ENCODE measurements at places on chromosomes 11 and 22.
A peak's percentile ranks its signal among the peaks of the same experiment; 100 is the strongest.

GRCh38 chr22:29799217-29799680 lies 32.1 kb downstream of the UQCR10 start:
- peaks cover 57% of the 10 kb centered on the region for H3K36me3 ChIP-seq
- H3K27ac ChIP-seq: no peak overlapping the region
- H3K27me3 ChIP-seq: no peaks in the 10 kb centered on the region
- no peak overlapping the region for H3K4me3 ChIP-seq
- H3K4me1 ChIP-seq: peaks cover 12% of the 10 kb centered on the region

- no peak overlapping the region for H3K4me3 ChIP-seq
- H3K4me1 ChIP-seq: no peaks in the 10 kb centered on the region
- H3K27ac ChIP-seq: no peak overlapping the region
- H3K36me3 ChIP-seq: no peaks in the 10 kb centered on the region
- no peaks in the 10 kb centered on the region for H3K27me3 ChIP-seq
- DNase-seq: no peak
These were observed 89.2 kb downstream of the AMOTL1 start for GRCh38 chr11:94857337-94857736.

- DNase-seq: peak; percentile 94
- peaks cover 3% of the 10 kb centered on the region for H3K27me3 ChIP-seq
- no peak overlapping the region for H3K27ac ChIP-seq
- H3K36me3 ChIP-seq: peaks cover 6% of the 10 kb centered on the region
These were observed 3.7 kb upstream of the DPF2 start for GRCh38 chr11:65329944-65330403.

- no peak for DNase-seq
- H3K4me1 ChIP-seq: no peaks in the 10 kb centered on the region
- no peaks in the 10 kb centered on the region for H3K36me3 ChIP-seq
- H3K4me3 ChIP-seq: no peak overlapping the region
These were observed 15.4 kb upstream of the GDPD4 start for GRCh38 chr11:77316733-77317342.

DNA sequence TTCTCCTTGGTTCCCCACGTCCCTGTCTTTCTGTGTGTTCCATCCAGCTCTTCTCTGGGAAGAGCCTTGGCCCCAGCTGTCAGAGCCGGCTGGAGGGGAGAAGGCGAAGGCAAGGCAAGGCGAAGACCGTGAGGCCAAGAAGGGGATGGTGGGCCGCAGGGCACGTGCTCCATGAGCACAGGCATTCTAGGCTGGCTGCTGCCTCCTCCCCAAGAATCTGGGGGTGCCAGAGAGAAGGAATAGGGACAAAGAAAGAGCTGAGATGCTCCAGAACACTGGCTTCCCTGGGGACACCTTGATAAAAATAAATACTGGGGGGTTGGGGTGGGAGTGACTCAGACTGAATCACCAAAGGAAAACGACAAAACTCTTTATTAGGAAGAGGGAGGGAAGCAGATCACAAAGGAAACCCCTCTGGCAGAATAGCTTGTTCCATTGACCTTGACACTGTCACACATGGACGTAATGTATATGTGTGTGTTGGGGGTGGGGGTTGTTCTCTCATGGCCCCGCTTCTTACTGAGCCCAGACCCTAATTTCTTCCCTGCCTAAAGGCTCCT lies 52.5 kb downstream of the NECTIN1 start:
- H3K36me3 ChIP-seq: no peaks in the 10 kb centered on the region
- no peak overlapping the region for H3K4me3 ChIP-seq
- H3K4me1 ChIP-seq: peaks cover 8% of the 10 kb centered on the region
- no peak overlapping the region for H3K27ac ChIP-seq
- H3K27me3 ChIP-seq: no peaks in the 10 kb centered on the region

DNA sequence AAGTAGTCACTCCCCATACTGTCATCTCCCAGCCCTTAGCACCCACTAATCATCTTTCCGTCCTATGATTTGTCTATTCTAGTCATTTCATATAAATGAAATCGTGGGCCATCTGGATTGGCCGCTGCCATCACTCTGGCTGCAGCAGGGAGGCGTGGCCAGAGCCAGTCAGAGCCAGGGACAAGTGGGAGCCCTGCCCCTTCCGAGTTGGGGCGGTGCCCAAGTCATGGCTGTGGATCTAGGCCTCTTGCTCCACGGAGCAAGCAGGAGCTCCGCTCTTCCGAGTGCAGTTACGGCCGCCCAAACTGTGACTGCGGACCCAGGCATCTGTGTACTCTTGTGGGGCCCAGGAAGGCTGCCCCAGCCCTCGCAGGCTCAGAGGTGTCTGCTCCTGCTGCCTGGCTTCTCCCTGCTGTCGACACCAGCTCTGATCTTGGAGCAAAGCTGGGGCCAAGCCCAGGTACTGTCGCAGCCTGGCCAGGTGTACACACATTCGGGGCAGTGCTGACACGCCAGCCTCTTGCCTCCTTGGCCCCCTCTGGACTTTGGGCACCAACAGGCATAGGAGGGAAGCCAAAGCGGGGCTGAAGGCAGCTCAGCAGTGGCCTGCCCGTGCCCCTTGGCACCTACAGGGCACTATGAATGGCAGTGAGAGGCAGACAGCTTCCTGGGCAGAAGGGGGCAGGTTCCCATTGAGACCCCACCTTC lies 8.4 kb downstream of the MRPL48 start:
- peaks cover 4% of the 10 kb centered on the region for H3K4me1 ChIP-seq
- DNase-seq: no peak
- no peaks in the 10 kb centered on the region for H3K27me3 ChIP-seq
- H3K27ac ChIP-seq: no peak overlapping the region
- H3K36me3 ChIP-seq: peaks cover 9% of the 10 kb centered on the region
- no peak overlapping the region for H3K4me3 ChIP-seq

DNA sequence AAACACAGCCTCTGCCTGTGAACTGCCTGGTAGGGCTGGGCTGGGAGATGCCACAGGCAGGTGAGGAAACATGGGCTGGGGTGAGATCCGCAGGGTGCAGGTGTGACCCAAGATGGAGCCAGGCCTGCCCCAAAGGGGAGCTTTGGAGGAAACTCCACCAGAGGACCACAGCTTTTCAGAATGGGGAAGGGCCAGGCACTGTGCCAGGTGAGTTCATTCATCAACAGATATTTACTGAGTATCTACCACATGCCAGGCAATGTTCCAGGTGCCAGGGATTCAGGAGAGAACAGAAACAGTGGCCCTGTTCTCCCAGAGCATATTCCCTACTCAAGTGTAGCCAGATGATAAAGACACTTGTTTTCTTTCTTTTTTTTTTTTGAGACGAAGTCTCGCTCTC lies 11.2 kb downstream of the RTN4RL2 start:
- peaks cover 16% of the 10 kb centered on the region for H3K4me1 ChIP-seq
- H3K36me3 ChIP-seq: no peaks in the 10 kb centered on the region
- peaks cover 24% of the 10 kb centered on the region for H3K27me3 ChIP-seq
- H3K27ac ChIP-seq: no peak overlapping the region

GRCh38 chr22:46028106-46028991 lies 51.4 kb upstream of the WNT7B start:
- no peak for DNase-seq
- peaks cover 4% of the 10 kb centered on the region for H3K4me1 ChIP-seq
- H3K36me3 ChIP-seq: no peaks in the 10 kb centered on the region
- H3K4me3 ChIP-seq: no peak overlapping the region

GRCh38 chr11:113163291-113164030 lies 150.9 kb upstream of the TTC12 start:
- H3K4me1 ChIP-seq: no peaks in the 10 kb centered on the region
- H3K4me3 ChIP-seq: no peak overlapping the region
- no peaks in the 10 kb centered on the region for H3K36me3 ChIP-seq
- H3K27ac ChIP-seq: no peak overlapping the region
- H3K27me3 ChIP-seq: no peaks in the 10 kb centered on the region
- DNase-seq: no peak

GRCh38 chr11:79663017-79663416 lies 222.2 kb upstream of the TENM4 start:
- H3K27me3 ChIP-seq: no peaks in the 10 kb centered on the region
- no peak for DNase-seq
- no peak overlapping the region for H3K27ac ChIP-seq
- H3K4me1 ChIP-seq: no peaks in the 10 kb centered on the region

DNA sequence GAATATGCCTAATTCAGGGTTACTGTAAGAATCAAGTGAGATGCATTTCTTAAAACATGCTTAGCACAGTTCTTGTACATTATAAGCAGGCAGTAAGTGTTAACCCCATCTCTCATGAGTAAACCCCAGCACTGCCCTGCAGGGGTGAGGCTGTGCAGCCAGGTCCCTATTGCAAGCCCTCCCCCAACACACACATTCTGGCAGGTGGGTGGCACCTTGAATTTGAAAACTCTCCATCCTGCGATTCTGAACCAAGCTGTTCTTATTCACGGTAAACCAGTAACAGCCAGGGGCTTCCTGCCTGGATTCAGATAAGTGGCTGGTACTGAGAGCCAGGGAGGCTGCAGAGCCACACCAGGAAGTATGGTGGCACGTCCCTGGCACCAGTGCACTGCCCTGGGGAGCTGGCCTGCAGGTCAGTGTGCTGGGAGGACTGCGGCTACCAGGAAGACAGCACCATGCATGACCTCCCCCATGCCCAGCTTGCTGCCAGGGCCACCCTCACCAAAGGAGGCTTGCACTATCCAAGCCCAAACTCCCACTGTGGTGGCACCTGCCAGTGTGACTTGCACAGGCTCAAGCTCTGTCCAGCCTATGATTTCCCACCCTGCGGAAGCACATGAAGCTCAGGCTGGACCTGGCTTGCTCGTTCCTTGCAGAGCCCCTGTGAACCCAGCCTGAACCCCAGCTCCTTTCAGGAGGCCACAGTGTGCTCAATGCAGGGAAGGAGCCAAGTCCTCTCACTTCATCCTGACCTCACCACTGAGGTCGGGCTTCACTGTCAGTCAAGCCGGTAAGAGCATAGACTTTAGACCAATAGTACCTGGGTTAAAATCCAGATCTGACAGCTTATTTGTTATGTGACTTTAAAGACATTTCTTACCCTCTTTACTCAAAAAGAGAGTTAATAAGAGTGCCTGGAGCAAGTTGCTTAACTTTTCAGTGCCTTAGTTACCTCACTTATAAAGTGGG lies 88.1 kb downstream of the MICAL2 start:
- H3K4me3 ChIP-seq: peak overlapping the region; percentile 94
- H3K27ac ChIP-seq: peak overlapping the region; percentile 88
- DNase-seq: peak; percentile 64
- H3K27me3 ChIP-seq: no peaks in the 10 kb centered on the region
- peaks cover 78% of the 10 kb centered on the region for H3K36me3 ChIP-seq

DNA sequence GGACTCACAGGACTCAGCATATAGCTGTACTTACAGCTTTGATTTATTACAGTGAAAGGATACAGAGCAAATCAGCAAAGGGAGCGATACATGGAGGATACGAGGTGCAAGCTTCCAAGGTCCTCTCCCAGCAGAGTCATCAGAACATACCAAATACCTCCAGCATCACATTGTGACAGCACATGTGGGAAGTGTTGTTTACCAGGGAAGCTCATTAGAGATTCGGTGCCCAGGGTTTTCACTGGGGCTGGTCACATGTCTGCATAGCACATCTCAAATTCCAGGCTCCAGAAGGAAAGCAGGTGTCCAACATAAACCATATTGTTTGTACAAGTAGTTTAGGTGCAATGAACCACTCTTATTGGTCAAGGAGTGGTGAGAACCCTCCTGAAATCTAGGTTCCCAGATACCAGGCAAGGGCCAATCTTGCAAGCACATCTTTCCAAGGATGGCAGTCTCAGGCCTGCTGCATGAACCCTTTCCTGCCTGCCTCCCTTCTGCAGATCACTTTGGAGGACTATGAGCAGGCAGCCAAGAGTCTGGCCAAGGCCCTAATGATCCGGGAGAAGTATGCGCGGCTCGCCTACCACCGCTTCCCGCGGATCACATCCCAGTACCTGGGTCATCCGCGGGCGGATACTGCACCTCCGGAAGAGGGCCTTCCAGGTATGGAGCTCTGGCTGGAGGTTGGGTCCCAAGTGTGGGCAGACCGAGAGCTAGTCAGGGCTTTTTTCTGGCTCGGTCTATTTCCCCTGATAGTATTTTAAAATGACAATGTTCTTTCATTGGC lies 26.7 kb downstream of the AMPD3 start:
- no peak overlapping the region for H3K27ac ChIP-seq
- peaks cover 5% of the 10 kb centered on the region for H3K4me1 ChIP-seq

DNA sequence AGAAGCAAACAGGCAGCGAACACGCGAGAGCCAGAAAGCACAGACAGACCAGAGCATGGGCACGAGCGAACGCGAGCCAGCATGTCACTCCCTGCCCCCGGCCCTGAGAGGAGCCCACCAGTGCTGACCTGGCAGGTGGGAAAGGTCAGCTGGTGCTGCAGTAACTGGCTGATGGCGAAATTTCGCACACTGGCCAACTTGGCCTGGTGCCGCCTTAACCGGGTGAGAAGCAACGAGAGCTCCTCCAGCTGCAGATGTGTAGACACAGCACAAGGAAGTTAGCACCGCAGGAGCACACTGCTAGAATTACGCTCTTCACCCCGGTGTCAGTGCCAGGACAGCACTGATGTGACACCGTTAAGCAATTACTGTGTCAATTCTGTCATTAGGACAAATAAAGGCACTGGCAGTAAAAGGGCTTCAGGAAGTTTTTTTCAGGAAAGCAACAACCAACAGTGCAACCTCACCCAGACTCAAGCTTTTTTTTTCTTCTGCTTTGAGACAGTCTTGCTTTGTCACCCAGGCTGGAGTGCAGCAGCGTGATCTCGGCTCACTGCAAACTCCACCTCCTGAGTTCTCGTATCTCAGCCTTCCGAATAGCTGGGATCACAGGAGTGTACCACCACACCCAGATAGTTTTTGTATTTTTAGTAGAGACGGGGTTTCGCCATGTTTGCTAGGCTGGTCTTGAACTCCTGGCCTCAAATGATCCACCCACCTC lies 76.8 kb downstream of the C11orf58 start:
- peaks cover 2% of the 10 kb centered on the region for H3K4me1 ChIP-seq
- DNase-seq: no peak
- H3K27me3 ChIP-seq: no peaks in the 10 kb centered on the region

- H3K27me3 ChIP-seq: no peaks in the 10 kb centered on the region
- H3K36me3 ChIP-seq: no peaks in the 10 kb centered on the region
- no peak overlapping the region for H3K27ac ChIP-seq
- no peak overlapping the region for H3K4me3 ChIP-seq
These were observed 395.7 kb downstream of the AASDHPPT start for GRCh38 chr11:106473089-106473722.

GRCh38 chr11:70323806-70324205 lies 53.3 kb downstream of the PPFIA1 start:
- H3K4me3 ChIP-seq: no peak overlapping the region
- H3K36me3 ChIP-seq: peaks cover 39% of the 10 kb centered on the region
- no peak overlapping the region for H3K27ac ChIP-seq
- H3K4me1 ChIP-seq: peaks cover 9% of the 10 kb centered on the region
- no peak for DNase-seq
- H3K27me3 ChIP-seq: no peaks in the 10 kb centered on the region

DNA sequence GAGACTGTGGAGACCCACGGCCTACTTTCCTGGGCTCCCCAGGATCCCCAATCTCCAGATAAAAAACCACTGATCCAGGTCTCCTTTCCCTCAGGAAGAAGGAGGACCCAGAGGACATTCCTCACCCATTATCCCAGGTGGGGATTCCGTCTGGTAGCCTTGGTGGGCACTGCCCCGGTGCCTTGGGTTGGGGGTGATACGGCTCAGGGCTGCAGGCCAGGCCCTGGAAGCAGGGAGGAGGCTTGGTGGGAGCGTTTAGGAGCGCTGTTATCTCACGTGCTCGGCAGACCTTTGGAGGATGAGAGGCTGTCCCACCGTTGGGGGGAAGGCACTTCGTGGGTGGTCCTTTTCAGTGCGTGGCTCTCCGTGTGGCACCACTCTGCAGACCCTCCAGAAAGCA lies 926.3 kb downstream of the BRD1 start:
- no peaks in the 10 kb centered on the region for H3K27me3 ChIP-seq
- no peak for DNase-seq
- no peaks in the 10 kb centered on the region for H3K4me1 ChIP-seq

All from activated CD4-positive, alpha-beta T cell treated with anti-CD3 and anti-CD28 coated beads, Interleukin-2, amount 10 ng/mL, durations not matched to agents 24 days and 14 days (primary cell).